Chondrocyte (in vitro differentiated cells): ENCODE measurements at places on chromosomes 11 and 22. TPM values are rescaled to one million over a fixed set of nuclear protein-coding genes. Genes with fewer than 3 reads are reported as not detected.

The MPZL3 gene
- 1.1 to 1.7 TPM (median 1.6 TPM) in 3 replicates for total RNA-seq

DNA sequence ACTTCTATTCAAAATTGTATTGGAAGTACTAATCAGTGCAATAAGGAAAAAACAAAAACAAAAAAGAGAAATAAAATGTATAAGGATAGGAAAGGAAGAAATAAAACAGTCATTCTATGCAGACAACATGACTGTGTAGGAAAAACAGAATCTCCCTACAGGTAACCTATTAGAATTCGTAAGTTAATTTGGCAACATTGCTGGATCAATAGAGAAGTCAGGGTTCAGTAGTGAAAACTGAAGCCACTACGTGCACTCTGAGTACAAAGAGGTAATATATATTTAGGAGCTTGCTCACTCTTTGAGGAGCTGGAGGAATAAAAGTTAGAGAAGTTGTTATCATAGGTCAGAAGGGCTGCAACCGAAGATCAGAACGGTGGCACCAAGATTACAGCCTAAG is 84.0 kb upstream of the BMAL1 start:
- H3K36me3 ChIP-seq = peaks cover 10% of the 10 kb centered on the region
- H3K27me3 ChIP-seq = peaks cover 2% of the 10 kb centered on the region
- peaks cover 7% of the 10 kb centered on the region for H3K4me1 ChIP-seq
- H3K4me3 ChIP-seq = no peak overlapping the region
- DNase-seq = no peak

- no peak for DNase-seq
- H3K4me1 ChIP-seq = peaks cover 9% of the 10 kb centered on the region
- H3K36me3 ChIP-seq = no peaks in the 10 kb centered on the region
- H3K4me3 ChIP-seq = no peak overlapping the region
- H3K27ac ChIP-seq = no peak overlapping the region
These were observed 70.3 kb downstream of the SCUBE1 start for GRCh38 chr22:43272869-43273318.

The MYBPC3 gene
- not detected in 3 replicates for total RNA-seq

GRCh38 chr11:11894486-11894885 is 52.7 kb downstream of the USP47 start:
- no peak for DNase-seq
- no peak overlapping the region for H3K4me3 ChIP-seq

GRCh38 chr11:119706887-119707286 is 22.1 kb downstream of the NECTIN1 start:
- no peaks in the 10 kb centered on the region for H3K36me3 ChIP-seq
- no peak overlapping the region for H3K4me3 ChIP-seq
- no peak for DNase-seq
- no peaks in the 10 kb centered on the region for H3K4me1 ChIP-seq
- no peak overlapping the region for H3K27ac ChIP-seq
- H3K27me3 ChIP-seq = no peaks in the 10 kb centered on the region

DNA sequence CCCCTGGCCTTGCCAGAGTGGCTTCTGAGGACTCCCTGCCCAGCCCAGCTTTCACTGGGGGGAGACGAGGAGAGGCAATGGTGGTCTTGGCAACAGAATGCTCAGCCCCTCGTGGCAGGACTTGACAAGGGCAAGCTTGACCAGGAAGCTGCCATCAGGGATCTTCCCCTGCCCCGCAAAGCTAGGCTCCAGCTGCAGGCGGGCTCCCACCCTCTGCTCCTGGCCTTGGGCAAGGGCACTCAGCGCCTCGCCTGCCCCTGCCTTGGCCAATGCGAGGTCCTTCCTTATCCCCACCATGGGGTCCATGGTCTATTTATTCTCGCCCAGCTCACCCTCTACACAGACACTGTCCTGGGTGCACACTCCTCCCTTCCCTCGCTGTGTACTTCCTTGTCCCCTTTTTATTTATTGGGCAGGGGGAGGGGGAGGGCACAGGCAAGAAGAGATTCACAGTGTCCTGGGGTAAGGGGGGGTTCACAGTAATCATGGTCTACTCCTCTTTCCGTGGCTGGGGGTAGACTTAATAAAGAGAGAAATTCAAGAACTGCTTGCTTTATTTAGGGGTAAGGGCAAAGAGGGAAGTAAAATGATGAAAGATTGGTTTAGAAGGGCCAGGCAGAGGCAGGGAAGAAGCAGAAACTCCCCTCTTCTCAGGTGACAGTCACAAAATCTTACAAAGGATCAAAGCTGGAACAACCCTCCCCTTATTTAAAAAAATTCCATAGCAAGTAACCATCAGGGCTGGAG is 1.6 kb downstream of the GPHA2 start:
- H3K27me3 ChIP-seq = no peaks in the 10 kb centered on the region
- no peak overlapping the region for H3K4me3 ChIP-seq
- H3K36me3 ChIP-seq = peaks cover 35% of the 10 kb centered on the region
- no peak overlapping the region for H3K27ac ChIP-seq
- peak; percentile 71 for DNase-seq

The RIMBP3B gene
- total RNA-seq = 0.15 to 0.67 TPM (median 0.27 TPM) in 3 replicates

The KIF18A gene
- total RNA-seq = 2.6 to 3.0 TPM (median 2.9 TPM) in 3 replicates

DNA sequence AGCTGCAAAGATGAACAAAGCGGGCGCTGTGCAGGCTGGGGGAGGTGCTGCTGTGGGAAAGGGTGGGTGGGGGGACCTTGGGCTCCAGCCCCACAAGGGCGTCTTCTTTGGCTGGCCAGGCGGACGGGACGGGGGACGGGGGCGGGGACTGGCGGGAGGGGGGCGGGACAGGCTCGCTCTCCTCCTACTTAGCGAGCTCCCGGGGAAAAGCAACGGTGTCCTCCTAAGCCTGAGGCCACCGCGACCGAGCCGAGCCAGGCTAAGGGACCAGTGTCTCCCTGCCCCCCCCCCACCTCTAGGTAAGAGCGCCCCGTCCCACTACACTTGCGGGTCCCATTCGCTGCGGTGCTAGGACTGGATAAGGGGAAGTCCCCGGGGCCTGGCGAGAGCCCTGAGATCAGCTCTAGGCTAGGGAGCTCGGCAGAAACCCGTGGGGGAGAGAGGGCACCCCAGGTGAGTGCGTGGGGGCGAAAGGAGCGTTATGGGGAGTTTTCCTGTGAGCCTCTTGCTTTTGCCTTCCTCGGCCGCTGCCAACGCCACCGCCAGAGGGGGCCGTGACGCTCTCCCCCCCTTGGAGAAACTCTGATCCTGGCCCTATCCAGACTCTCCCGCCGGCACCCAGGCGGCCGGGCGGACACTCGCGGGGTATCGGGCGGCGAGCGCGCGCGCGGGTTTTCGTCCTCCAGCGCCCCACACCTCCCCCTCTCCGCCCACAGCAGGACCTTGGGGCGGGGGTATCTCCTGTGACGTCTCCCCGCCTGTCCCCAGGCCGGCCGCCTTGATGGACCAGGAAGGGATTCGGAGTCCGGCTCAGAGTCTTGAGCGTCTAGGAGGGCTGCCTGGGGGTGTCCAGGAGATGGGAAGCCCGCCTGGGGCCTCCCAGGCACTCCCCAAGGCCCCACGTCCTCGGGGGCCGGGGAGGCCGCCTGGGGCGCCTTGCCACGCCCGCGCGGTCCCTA is at the start of gene PHLDB1:
Gene PHLDB1, plus strand, starts transcription at position 215 of the 959 bp plus-strand sequence. CDS start 6,222 bp downstream, outside the sequence.
- peak within 1 kb of the TSS; percentile 79 for H3K4me3 ChIP-seq
- peak within 1 kb of the TSS; percentile 96 for H3K27ac ChIP-seq
- H3K4me1 ChIP-seq = peaks cover 68% of the 10 kb centered on the region
- peaks cover 3% of the 10 kb centered on the region for H3K36me3 ChIP-seq
- peak; percentile 82 for DNase-seq
- H3K27me3 ChIP-seq = no peaks in the 10 kb centered on the region

DNA sequence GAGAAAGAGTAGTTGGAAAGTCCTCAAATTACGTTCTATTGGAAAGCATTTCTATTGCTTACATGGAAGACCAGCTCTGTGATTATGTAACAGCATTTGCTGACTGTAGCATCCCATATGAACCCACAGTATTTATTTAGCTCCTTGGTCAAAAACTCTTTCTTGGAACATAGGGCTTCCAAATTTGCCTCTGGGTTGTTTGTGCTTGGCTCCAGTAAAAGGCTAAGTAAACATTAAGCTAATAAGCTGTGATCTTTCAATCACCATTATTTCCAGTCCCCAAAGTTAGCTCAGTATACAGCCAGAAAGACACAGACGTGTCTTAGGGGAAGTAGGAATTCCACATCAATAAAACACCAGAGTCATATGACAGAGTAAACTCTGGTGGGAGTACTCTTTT is 668.8 kb downstream of the DLG2 start:
- peaks cover 5% of the 10 kb centered on the region for H3K27me3 ChIP-seq
- H3K36me3 ChIP-seq = no peaks in the 10 kb centered on the region
- H3K4me3 ChIP-seq = no peak overlapping the region
- DNase-seq = no peak

- no peak overlapping the region for H3K4me3 ChIP-seq
- peaks cover 2% of the 10 kb centered on the region for H3K36me3 ChIP-seq
- H3K27ac ChIP-seq = no peak overlapping the region
- peaks cover 17% of the 10 kb centered on the region for H3K4me1 ChIP-seq
- peaks cover 22% of the 10 kb centered on the region for H3K27me3 ChIP-seq
These were observed 421.9 kb upstream of the CADM1 start for GRCh38 chr11:115926138-115926537.

GRCh38 chr11:8225589-8226036 is 38.1 kb downstream of the LMO1 start:
- H3K27ac ChIP-seq = no peak overlapping the region
- no peak overlapping the region for H3K4me3 ChIP-seq
- H3K36me3 ChIP-seq = no peaks in the 10 kb centered on the region
- H3K4me1 ChIP-seq = no peaks in the 10 kb centered on the region

DNA sequence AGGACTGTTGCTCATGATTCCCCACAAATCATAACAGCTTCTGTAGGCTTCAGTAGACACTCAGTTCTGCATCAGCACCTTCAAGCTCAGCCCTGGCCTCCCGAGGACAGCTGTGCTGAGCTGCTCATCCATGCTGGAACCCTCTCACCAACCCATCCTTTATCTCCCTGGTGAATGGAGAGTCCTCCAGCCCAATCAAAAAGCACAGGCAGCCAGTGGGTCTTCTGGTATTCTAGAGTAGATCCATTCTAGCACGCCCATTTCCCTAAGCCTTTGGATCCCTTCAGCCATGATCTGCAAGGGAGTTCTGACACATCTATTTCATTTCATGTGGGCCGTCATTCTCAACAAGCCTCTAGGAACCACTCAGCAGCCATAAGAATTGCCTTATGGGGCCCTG is 44.6 kb upstream of the SPATA19 start:
- no peak overlapping the region for H3K27ac ChIP-seq
- H3K4me3 ChIP-seq = no peak overlapping the region
- DNase-seq = no peak
- H3K27me3 ChIP-seq = peaks cover 23% of the 10 kb centered on the region
- no peaks in the 10 kb centered on the region for H3K36me3 ChIP-seq

GRCh38 chr11:79237703-79238102 is 203.1 kb downstream of the TENM4 start:
- no peak for DNase-seq
- peaks cover 2% of the 10 kb centered on the region for H3K36me3 ChIP-seq
- peaks cover 39% of the 10 kb centered on the region for H3K4me1 ChIP-seq
- H3K27ac ChIP-seq = peak overlapping the region; percentile 69
- H3K27me3 ChIP-seq = no peaks in the 10 kb centered on the region
- H3K4me3 ChIP-seq = no peak overlapping the region

DNA sequence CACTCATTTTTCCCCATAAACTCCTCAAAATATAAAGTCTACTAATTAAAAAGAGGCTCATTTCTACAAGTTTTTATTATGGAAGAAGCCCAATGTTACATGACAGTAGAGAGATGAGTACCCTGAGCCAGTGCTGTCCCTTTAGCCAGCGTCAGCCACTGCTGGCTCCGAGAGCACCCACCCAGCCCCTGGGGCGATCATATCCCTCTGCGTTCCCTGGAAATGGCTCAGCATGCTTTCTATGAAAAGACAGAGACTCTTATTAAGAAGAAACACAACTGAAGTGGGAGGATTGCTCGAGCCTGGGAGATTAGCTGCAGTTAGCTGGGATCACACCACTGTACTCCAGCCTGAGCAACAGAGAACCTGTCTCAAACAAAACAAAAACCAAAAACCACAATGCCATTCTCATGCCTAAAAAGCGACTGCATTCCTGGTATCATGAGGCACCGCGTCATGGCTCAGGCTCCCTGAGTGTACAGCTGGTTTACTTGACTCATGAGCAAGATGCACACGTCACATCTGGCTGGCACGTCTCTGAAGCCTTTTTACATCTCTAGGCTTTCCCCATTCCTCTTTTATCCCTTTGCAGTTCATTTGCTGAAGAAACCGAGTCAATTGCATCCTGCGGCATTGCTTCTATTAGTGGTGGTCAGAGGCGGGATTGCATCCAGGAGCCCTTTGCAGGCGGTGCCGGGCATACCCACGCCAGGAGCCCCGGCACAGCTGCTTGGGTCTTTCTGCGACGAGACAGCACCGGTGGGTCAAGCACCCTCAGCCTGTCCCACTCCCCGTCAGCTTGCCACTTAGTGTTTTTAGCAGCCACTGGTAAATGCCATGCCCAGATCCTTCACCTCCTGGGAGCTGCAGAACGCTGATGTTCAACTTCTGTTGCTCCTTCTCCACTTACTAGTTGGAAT is 119.9 kb downstream of the CTTN start:
- H3K4me3 ChIP-seq = no peak overlapping the region
- peak; percentile 77 for DNase-seq
- peaks cover 33% of the 10 kb centered on the region for H3K27me3 ChIP-seq

DNA sequence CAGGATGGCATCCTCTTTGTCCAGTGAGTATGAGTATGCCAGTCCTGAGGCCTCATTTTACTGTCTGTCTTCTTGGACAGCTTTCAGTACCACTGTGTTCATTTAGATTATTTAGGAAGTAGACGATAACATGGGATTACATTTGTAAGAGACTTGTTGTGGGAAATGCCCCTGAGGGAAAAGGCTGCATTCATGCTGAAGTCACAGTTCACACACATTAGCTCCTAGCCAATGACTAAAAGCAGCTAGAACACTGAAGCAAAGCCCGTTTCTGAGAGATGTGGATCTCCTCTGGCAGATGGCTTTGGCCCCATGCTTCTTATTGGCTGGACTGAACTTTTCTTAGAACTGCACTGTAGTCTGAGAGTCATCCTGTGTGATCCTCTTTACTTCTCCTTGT is 242.4 kb downstream of the FAM76B start:
- H3K4me1 ChIP-seq = peaks cover 26% of the 10 kb centered on the region
- no peak for DNase-seq
- H3K36me3 ChIP-seq = no peaks in the 10 kb centered on the region
- H3K27me3 ChIP-seq = no peaks in the 10 kb centered on the region
- H3K27ac ChIP-seq = no peak overlapping the region

GRCh38 chr11:109914809-109915653 is 178.2 kb upstream of the ZC3H12C start:
- peak overlapping the region; percentile 69 for H3K27ac ChIP-seq
- H3K4me3 ChIP-seq = no peak overlapping the region
- peaks cover 29% of the 10 kb centered on the region for H3K4me1 ChIP-seq
- DNase-seq = no peak
- H3K36me3 ChIP-seq = peaks cover 3% of the 10 kb centered on the region

GRCh38 chr11:45725121-45725520 is 59.7 kb upstream of the CHST1 start:
- DNase-seq = no peak
- H3K27me3 ChIP-seq = peaks cover 37% of the 10 kb centered on the region
- H3K36me3 ChIP-seq = no peaks in the 10 kb centered on the region
- no peak overlapping the region for H3K27ac ChIP-seq
- no peaks in the 10 kb centered on the region for H3K4me1 ChIP-seq
- H3K4me3 ChIP-seq = no peak overlapping the region
